ENCODE measurements at places on chromosomes 13 and 19.
A peak's percentile ranks its signal among the peaks of the same experiment; 100 is the strongest.

GRCh38 chr19:54179921-54180461 lies 7.0 kb upstream of the TMC4 start:
- peak; percentile 81 for DNase-seq

- peak; percentile 46 for DNase-seq
These were observed 65.6 kb downstream of the MCF2L start for GRCh38 chr13:113034451-113035212.

DNA sequence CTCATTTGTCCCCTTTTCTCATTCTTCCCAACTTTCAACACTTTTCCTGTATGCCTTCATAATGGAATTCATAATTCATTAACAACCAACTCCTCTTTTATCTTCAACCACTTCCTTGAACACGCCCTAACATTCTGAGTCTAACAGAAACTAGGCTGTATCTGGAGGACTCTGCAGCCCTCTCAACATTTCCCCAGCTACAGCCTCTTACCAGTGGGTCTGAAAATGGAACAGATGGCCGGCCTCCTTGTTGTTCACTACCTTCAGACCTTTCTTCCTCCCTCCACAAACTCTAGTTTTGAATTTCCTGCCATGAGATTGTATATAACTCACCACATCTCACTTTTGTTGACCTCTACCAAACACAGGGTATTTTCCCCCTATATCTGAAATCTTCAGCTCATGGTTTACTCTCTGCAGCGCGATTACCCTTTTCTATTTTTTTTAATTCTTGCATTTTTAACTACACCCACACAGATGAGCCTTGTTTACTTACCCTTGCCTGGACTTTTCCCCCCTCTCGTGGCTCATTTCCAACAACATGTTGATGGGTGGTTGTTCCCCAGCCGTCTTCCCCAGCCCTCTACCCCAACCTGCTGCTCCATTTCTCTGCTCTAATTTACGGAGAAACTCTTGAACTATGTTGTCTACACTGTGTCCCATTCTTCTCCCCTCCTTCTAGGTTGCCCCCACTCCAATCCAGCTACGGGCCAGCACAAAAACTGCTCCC lies 846 bp downstream of the ZNF790 start:
- DNase-seq: peak; percentile 68

- DNase-seq: no peak
These were observed 488.8 kb downstream of the KCTD12 start for GRCh38 chr13:76397413-76397812.

GRCh38 chr13:44104197-44104490 lies 224.4 kb downstream of the LACC1 start:
- DNase-seq: no peak

- no peak for DNase-seq
These were observed 555 bp downstream of the SCAF1 start for GRCh38 chr19:49642492-49643035.

GRCh38 chr19:54178581-54179261 lies 5.8 kb upstream of the TMC4 start:
- DNase-seq: no peak

DNA sequence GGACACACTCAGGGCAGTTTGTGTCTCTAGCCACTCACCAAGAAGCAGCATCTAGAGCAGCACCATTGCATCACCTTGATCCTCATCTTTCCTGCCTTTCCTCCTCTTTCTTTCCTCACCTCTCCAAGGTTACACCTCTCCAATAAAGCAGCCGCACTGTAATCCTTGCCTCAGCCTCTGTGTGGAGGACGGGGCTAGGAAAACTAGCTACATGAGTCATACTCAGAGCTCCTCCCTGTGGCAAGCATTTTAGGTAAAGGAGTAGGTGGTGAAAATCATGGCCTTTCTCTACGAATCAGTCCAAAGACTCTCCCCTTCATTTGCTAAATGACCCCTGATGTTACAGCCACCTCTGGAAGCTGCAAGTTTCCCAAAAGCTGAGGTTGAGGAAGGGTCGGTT lies 108.9 kb downstream of the DNAJC15 start:
- peak; percentile 72 for DNase-seq

DNA sequence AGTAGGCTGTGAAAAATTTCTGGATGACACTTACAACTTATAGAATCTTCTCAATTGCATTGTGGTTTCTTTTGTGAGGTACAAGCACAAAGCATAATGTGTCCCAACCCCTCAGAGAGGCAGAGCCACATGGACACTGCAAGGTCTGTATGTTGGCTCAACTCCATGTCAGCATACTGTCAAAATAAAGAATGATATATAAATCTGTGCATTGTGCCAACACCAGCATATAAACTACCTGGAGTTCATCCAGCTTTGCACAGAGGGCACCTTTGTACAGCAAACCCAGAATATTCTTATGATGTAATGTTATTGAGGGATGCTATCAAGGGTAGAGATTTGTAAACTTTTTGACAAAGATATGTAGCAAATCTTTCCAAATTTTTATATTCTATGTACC lies 1065.8 kb upstream of the MIR17HG start:
- DNase-seq: no peak

Measured in small intestine (tissue), 16 donors.